WERI-Rb-1 (cell line): ENCODE measurements at places on chromosomes 16 and 17.

DNA sequence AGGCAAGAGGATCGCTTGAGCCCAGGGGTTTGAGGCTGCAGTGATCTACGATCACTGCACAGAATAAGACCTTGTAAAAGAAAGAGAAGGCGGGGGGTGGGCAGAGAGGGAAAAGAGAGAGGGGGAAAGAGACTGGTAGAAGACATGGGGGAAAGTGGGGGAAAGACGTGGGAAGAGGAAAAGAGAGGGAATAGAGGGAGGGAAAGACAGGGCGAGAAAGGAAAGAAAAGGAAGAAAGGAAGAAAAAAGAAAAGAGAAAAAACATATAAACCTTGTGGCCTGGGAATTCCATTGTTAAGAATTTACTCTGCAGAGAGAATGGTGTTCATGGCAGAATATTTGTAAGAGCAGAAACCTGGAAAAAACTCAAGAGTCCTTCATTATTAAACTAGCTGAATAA is 120.4 kb downstream of the RMI2 start:
- DNase-seq, result no peak

DNA sequence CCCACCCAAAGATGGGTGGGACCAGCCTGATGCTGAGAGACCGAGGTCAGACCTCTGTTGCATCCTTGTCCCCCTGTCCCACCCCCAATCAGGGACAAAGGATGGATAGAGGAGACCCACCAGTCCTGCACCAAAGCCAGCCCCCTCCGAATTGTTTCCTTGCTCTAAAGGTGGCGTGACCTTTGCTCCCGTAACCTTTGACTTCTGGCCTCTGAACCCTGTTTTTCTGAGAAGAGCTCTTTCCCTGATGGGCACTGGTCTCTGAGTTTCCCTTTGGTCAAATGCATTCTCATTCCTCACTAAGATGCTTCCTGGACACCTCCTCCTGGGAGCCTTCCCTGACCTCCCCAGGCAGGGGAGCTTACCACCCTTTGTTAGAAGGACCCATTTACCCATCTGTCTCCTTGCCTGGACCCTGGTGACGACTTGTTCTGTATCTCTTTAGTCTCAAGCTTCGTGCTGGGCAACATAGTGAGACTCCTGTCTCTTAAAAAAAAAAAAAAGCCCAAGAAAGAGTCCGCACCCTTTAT is 5.3 kb upstream of the NEUROD2 start:
- DNase-seq, result no peak

- DNase-seq, result peak; percentile 45
These were observed 43.5 kb downstream of the TBX21 start for GRCh38 chr17:47776330-47777197.

- no peak for DNase-seq
These were observed 27.5 kb downstream of the ITGAE start for GRCh38 chr17:3773511-3773910.

DNA sequence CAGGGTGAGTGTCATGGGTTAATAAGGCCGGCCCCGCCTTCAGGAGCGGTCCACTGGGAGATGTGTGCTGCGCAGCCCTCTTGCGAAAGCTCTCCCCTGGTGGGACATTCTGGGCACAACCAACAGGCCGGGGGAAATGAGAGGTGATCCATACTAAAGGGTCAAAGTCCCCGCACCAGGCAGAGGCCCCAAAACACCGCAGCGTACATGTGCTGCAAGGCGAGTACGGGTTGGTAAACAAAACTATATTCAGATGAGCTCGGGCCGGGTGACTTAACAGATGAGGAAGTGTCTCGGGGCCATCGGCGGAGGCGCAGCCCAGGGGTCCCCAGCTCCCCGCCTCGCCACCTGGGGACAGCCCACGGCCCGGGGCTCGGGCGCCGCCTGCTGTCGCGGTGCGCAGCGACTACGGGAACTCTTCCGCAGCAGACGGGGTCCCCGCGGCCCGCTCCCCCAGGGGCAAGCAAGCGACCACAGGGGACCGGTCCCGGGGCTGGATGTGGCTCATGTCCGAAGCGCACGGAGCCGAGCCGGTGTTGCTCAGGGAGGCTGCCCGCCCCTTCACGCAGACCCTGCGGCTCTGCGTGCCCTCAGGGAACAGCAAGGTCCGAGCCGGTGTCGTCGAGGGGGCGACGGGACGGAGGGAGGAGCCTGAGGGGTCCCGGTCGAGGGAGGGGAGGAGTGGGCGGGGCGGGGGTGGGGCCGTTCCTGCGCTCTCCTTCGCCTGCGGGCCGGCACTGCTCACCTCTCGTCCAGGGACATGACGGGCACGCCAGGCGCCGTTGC is at the start of gene RAB37:
Gene RAB37, plus strand, starts transcription at position 744 of the 786 bp plus-strand sequence. Its CDS starts 17 bp downstream, at position 761.
- DNase-seq, result peak; percentile 88

DNA sequence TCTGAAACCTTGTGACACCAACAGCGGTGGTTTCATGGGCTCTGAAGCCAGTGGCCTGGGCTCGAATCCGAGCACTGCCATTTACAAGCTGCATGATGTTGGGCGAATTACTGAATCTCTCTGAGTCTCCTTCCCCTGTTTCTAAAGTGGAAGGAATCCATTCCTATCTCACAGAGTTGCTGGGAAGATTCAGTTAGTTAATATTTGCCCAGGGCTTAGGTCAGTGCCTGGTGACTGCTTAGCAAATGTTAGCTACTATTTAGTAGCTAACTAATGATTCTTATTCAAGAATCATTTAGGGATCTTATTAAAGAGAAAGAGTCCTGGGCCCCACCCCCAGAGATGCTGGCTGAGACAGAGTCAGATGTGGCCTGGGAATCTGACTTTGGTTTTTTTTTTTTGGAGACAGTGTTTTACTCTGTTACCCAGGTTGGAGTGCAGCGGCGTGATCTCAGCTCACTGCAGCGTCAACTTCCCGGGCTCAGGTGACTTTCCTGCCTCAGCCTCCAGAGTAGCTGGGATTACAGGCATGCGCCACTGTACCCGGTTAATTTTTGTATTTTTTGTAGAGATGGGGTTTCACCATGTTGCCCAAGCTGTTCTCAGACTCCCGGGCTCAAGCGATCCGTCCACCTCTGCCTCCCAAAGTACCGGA is 33.6 kb upstream of the RAI1 start:
- no peak for DNase-seq

DNA sequence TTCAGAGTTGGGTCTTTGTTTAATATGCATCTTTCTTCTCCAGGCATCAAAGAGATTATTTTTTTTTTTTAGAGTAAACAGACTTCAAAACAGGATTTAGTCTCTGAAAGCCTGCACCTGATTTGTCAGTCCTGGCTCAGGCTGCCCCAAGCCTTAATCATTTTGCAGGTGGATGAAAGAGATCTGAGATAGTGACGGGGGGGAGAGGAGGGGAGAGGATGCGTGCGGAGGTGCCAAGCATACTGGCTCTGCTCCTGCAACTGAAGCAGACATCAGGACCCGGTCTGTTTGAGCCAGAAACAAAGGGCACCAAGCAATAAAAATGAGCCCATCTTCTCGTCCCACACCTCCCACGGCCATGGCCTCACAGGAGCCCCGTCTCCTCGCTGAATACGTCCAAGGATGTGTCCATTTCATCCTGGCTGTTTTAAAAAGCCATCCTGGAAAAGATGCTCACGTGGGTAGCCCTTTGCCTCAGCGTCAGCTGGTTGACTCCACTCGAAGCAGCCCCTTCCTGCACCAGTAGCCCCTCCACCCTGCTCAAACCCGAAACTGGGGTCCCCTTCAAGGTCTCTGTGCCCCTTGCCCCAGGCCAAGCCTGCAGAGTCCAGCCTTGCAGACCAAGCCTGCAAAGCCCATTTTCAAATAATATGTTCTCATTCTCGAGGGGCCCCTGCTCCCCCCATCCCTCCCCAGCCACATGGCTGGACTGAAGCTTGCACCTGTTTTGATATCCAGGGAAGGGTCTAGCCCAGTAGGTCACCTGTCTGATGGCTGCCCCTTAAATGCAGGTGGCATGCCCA is 84.8 kb upstream of the TNRC6C start:
- no peak for DNase-seq

- no peak for DNase-seq
These were observed 2.2 kb downstream of the TMEM132E start for GRCh38 chr17:34581446-34582184.

GRCh38 chr17:81558941-81559806 is 7.0 kb upstream of the FAAP100 start:
- DNase-seq, result no peak

DNA sequence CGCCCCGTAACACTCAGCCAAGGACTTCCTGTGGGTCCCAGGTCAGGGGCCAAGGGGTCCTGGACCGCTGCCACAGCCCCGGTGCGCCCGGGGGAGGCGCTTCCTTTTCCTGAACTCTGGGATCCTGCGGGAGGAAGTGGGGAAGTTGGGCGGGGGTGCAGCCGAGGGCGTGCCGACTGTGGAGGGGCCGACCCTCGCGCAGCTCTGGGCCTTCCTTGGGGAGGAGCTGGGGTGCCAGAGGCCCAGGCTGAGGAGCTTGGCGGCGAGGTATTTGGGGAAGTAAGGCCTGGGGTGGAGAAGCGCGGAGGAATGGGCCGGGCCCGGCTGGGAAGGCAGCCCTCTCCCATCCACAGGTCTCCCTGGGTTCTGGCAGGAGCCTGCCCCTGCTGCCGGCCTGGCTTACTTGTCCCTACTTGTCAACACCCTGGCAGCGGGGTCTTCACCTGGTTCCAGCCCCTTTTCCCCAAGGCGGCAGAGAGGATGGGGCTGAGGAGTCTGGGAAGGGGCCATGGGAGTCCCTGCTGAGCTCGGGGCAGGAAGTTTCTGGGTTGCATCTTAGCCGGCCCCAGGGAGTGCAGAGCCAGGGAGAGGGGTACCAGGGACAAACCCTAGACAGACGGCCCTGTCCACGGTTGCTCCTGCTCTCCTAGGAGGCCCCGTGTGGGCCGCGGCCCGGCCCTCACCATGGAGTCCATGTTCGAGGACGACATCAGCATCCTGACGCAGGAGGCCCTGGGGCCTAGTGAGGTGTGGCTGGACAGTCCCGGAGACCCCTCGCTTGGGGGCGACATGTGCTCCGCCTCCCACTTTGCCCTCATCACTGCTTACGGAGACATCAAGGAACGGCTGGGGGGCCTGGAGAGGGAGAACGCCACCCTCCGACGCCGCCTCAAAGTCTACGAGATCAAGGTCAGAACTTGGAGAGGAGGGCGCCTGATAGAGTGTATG is 1.7 kb downstream of the TBKBP1 start:
- peak; percentile 16 for DNase-seq

DNA sequence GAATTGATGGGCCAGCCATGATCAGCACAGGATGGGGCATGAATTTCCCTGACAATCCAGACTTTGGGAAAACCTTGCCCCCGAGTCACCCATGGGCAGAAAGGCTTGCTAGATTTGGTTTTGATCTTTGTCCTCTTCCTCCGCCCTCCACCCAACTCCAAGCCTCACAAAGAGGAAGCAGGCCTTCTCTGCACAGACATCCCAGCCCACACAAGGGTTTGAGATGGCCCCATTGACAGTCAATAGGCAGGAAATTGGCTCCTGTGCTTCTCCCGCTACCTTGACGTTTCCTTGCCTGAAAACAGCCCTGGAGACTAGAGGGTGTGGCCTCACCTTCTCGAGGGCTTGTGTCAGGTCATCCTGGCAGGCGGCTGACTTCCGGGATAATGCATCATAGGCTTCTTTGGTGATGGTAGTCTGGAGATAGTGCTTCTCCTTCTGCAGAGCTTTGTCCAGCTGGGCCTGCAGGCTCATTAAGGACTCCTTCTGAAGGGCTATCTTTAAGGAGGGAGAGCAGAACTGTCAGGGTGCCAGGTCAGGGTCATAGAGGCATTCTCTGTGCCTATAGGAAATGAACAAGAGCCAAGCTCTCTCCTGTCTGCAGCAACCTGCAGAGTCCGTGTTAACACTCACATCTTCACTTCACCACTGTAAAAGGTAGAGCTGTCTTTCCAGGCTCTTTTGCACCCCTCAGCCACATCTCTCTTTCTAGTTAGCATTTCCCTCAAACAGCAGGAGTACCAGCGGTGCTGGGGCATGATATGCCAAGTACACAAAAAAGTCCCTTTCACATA is 32.2 kb downstream of the DHX38 start:
- no peak for DNase-seq

- no peak for DNase-seq
These were observed 113.2 kb upstream of the MAF start for GRCh38 chr16:79713609-79714309.

- DNase-seq, result no peak
These were observed 31.3 kb downstream of the WIPI1 start for GRCh38 chr17:68425979-68426378.

- no peak for DNase-seq
These were observed 24.3 kb downstream of the ABCA5 start for GRCh38 chr17:69302682-69303081.

- no peak for DNase-seq
These were observed 63.8 kb downstream of the SEC14L1 start for GRCh38 chr17:77204536-77204935.

- no peak for DNase-seq
These were observed 97.9 kb downstream of the HS3ST3B1 start for GRCh38 chr17:14398766-14399165.
